Cardiac fibroblast (primary cell): ENCODE measurements at places on chromosomes 16 and 17.
A peak's percentile ranks its signal among the peaks of the same experiment; 100 is the strongest.

DNA sequence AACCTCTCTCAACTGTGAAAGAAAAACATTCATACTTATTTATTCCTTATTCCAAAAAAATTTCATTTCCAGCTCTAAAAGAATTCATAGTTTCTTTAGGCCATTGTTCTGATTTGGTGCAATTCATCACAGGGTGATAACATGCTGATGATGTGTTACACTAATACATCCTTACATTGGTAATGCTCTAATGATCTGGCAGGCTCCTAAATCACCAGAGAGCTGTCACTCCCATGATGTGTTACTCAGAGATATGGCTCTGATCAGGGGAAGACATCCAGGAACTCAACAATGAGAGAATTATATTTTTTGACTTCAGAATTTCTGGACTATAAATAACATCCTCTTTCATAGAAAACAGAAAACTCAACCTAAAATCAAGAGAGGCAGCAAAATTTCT lies 209.3 kb downstream of the CHD9NB start:
- DNase-seq = no peak

GRCh38 chr16:1726661-1727502 lies 20.9 kb downstream of the MAPK8IP3 start:
- no peak for DNase-seq

- DNase-seq = no peak
Observed at GRCh38 chr17:20784100-20784665, 204.7 kb downstream of the CDRT15L2 start.

GRCh38 chr16:83954577-83955016 lies 1.6 kb downstream of the OSGIN1 start:
- peak; percentile 70 for DNase-seq

DNA sequence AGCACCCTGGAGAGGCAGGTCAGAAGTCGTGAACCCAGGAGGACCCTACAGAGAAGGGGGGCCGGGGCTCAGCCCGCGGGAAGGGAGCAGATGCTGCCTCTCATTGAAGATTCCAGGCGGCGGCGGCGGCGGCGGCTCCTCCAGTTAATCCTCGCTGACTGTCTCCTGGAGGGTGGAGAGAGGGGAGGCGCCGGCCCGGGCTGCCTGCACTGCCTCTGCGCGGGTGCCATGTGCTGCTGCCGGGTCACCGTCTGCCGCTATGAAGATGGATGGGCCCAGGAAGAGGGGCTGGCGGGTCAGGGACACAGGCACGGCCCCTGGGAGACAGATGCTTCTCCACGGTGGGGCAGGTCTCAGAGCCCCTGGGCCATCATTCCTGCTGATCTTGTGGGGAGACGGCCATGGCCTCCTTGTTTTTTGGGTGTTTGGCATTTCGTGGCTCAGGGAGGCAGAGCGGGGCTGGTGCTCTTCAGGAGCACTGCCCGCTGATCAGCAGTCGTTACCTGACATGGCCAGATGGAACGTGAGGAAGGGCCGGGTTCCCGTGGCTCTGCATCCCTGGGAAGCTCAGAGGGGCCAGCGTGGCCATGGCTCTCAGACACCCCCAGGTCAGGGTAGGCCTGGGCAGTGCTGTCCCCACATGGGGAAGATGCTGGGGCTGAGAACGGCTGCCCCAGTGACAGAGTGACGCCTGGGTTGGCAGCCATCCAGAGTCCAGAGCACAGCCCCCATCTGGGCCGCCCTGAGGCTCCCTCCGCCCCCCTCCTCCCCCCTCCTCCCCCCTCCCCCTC lies 36.1 kb downstream of the GINS2 start:
- peak; percentile 26 for DNase-seq

DNA sequence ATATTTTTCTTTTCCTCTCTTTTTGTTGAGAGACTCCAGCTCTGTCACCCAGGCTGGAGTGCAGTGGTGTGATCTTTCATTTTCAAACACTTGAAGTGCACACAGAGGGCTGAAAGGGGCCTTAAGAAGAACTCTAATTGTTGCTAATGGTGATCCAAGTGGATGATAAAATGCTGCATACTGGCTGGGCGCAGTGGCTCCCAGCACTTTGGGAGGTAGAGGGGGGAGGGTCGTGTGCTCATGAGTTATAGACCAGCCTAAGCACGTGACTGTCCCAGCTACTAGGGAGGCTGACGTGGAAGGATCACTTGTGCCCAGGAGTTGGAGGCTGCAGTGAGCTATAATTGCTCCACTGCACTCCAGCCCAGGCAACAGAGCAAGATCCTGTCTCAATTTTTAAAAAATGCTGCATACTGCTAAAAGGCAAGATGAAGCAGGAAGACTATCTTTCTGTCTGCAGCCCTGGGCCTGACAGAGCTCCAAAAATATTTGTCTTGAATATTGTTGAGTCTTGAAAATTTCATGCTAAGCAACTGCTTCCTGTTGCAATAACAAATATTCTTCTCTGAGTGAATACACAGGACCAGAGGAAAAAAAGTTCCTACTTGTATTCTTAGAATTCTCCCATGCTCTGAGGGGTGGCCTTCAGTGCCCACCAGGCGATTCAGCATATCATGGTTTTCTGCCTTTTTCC lies 63.7 kb upstream of the AKTIP start:
- no peak for DNase-seq

DNA sequence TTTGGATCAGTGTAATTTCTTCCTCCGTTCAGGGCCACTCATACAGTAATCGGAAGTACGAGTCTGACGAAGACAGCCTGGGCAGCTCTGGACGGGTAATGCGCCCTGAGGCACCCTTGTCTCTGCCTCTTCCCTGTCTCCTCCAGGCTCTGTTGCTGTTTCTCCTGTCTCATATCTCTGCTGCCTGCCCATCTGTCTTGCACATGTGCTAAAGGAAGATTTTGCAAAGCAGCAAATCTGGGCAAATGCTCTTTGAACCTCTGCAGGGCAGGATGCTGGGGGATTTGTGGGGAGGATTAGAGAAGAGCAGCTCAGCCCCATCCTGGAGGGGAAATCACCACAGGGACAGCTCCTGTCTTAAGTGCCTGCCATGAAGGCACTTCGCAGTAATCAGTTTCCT lies 32.4 kb upstream of the POLR3E start:
- no peak for DNase-seq

- DNase-seq = no peak
Observed at GRCh38 chr17:64662774-64663367, 764 bp upstream of the SMURF2 start.

- DNase-seq = no peak
Observed at GRCh38 chr16:54480429-54480828, 193.8 kb upstream of the IRX3 start.

DNA sequence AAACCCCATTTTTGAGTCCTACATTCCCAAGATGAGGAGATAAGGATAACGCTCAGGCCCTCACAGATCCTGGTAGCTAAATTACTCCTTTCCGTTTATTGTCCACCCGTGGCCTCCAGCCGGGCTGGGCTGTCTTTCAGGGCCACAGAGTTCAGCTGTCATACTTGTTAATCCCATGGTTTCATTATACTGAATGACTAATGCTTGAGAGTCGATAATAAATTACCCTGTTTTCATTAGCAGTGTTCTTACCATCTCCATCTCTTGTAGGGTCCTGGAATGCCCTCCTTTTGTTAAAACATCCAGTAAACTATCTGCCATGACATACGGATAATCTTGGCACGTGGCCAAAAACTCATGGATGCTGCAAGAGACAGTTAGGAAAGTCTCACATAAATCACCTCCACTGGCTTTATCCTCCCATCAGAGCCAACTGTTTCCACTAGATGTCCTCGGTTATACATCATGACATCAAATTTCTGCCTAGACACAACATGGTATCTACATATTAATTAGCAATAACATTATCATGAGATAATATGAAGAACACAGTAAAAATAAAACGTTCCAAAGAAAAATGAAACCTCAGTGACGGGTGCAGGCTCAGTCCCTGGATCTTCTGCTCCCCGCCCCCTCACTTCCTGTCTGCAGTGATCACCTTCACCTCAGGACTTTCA lies 45.3 kb downstream of the BRD7 start:
- peak; percentile 61 for DNase-seq

DNA sequence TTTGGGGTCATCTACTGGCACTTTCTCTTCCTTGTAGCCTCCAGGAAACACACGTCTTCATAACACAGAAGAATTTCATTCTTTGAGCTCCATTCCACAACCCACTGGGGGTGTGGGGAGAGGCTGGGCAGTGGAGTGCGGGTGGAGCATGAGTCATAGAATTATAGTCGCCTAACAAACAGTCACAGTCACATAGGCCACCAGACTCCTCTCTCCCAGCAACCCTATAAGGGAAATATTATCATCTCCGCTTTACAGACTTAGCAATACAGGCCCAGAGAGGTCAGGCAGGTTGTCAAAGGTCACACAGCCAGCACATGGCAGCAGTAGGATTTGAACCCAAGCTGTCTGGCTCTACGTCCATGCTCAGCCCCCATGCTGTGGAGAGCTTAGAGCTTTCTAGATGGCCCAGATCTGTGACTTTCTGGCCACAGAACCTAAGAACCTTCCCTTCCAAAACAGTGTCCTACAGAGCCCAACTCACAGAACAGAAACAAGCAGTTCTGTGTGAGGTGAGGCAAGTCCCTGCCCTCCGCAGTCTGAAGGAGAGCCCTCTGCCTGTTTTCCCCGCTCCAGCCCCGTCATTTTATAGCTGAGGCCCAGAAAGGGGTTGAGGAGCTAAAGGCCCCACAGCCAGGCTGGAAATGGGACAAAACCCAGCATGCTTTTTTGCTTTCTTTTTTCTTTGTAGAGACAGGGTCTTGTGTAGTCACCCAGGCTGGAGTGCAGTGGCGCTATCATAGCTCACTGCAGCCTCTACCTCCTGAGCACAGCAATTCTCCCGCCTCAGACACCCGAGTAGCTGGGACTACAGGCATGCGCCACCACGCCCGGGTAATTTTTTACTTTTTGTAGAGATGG lies 10.7 kb upstream of the LITAF start:
- DNase-seq = no peak

DNA sequence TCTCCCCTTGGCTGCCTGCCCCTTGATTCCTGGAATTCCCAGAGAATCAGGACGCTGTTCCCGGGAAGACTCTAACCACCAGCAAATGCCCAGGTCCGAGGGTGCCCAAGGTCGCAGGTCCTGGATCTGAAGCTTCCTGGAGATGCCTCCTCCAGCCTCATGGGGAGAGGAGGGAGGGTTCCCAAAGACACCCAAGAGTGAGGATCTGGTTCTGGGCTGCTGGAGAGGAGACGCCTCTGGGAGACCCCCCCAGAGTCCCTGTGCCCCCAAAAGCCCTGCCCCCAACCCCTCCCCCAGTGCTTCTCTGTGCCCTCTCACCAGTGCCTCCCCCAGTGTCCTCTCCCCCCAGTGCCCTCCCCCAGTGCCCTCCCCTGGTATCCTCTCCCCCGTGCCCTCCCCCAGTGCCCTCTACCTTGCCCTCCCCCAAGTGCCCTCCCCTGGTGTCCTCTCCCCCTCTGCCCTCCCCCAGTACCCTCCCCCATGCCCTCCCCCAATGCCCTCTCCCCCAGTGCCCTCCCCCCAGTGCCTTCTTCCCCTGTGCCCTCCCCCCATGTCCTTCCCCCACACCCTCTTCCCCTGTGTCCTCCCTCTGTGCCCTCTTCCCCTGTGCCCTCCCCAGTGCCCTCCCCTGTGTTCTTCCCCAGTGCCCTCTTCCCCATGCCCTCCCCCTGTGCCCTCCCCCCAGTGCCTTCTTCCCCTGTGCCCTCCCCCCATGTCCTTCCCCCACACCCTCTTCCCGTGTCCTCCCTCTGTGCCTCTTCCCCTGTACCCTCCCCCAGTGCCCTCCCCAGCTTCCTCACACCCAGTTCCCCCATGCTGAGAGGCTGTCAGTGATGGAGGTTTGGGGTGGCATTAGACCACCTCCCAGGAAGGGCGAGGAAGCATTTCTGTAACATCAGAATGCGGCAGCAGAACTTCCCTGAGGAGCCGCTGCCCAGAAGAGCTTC lies 6.3 kb upstream of the SECTM1 start:
- DNase-seq = no peak

GRCh38 chr17:31291820-31292219 lies 5.2 kb downstream of the OMG start:
- no peak for DNase-seq

DNA sequence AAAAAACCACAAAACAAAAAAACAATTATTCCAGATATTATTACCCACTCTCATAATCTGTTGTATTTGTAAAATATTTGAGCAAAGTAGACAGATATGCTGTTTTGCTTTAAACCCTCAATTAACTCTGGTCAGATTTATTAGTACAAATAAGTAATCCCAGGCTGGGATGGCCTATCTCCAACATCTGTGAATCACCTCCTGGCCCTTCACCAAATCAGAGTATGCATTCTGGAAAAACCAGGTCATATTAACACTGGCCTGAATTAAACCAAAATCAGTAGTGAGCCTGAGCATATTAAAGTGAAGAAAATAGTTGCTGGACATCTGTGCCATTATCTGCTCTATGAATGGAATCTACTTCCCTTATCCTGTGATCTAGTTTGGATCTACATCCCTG lies 41.0 kb downstream of the STAT3 start:
- DNase-seq = peak; percentile 73

GRCh38 chr16:86985648-86986015 lies 331.6 kb downstream of the C16orf95 start:
- DNase-seq = no peak

- no peak for DNase-seq
Observed at GRCh38 chr17:14225254-14225980, 11.2 kb downstream of the CDRT15 start.

- no peak for DNase-seq
Observed at GRCh38 chr16:75193265-75193650, 13.7 kb downstream of the CTRB2 start.

DNA sequence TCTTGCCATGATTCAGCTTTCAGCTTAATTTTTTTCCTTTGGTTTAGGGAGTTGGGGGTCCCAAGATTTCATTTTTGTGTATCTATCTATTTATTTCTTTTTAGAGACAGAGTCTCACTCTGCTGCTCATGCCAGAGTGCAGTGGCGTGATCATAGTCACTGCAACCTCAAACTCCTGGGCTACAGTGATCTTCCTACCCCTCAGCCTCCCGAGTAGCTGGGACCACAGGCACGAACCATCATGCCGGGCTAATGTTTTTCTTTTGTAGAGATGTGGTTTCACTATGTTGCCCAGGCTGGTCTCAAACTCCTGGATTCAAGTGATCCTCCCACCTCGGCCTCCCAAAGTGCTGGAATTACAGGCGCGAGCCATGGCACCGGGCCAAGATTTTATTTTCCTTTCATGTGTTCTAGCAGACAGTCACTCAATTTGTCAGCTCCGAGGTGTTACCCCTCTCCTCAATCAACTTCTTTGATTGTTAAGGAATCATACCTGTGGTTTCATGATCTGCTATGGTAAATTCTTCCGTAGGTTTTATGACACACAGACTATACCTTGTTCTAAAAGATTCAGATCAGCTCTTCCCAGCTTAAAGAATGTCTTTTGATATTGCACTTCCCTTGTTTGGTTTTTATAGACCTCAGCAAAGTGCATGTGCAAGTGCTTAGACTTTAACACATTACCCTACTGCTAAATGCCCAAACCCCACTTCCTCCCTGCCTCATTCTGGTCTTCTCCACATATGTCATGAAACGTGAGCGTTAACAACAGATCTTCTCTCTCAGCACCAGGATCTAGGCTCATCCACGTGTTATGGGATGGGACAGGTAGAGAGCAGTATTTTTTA lies 13.0 kb downstream of the UNC45B start:
- DNase-seq = no peak

- peak; percentile 49 for DNase-seq
Observed at GRCh38 chr16:87661561-87661960, 59.3 kb downstream of the JPH3 start.
